ENCODE measurements at places on chromosomes 12 and 14. TPM values are rescaled to one million over a fixed set of nuclear protein-coding genes. Genes with fewer than 3 reads are reported as not detected.

- DNase-seq, result no peak
Observed at GRCh38 chr14:51167587-51168214, 72.3 kb upstream of the TMX1 start.

- peak; percentile 47 for DNase-seq
Observed at GRCh38 chr12:49706351-49707127, 666 bp downstream of the FMNL3 start.

DNA sequence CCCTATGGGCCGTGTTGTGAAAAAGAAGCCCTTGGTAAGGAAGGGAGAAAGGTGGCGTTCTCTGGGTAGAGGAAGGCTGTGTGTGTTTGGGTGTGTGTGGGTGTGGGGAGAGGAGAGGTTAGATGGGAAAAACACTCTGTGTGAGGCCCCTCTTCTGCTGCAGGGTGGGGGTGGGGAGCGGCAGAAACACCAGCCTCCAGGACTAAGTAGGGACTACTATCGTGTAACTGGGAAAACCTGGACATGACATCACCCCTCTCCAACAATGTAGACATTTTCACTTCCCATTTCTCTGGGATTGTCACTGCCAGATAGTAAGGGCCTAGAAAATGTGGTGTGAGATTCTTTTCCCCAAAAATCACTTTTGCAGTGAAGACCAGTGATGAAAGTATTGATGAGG is 205.0 kb downstream of the NTF3 start:
- no peak for DNase-seq

DNA sequence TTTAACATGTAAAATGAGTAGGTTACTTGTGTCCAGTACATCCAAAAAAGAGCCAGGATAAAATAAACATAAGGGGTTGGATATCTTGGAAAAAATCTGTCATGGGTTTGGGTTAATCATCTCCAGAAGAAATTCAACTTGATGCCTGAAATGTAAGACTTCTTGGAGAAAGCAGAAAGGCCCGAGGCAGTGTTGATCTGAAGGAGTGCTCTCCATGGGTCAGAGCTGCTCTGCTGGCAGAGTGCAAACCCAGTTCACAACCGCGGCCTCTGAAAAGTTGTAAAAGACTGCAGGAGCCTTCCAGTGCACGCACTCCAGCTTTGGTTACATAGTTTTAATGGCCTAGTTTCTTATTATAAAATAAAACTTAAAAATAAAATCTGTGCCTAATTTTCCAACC is 97.3 kb upstream of the ALX1 start:
- DNase-seq, result no peak

DNA sequence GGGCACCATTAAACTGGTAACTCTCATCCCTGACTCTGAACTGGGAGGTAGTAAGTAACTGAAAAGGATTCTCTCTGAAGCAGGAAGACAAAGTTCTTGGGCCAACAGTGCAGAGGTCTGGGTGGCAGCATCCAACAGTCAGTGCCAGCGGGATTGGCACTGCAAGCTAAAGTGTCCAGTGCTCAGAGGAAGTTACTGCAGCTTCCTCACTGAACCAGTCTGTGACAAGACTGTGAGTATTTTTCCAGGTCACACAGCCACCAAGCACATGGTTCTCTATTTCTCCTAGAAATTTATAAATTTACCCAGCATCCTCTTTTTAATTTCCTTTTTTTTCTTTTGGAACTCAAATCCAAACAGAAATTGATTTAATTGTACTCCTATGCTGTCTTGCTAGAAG is 81.6 kb upstream of the FAR2 start:
- DNase-seq, result no peak

The TAS2R7 gene
- 0.41 TPM for total RNA-seq

The PITPNM2 gene
- 4.9 TPM for total RNA-seq

GRCh38 chr12:118120579-118121363 is 15.2 kb upstream of the PEBP1 start:
- DNase-seq, result peak; percentile 67

DNA sequence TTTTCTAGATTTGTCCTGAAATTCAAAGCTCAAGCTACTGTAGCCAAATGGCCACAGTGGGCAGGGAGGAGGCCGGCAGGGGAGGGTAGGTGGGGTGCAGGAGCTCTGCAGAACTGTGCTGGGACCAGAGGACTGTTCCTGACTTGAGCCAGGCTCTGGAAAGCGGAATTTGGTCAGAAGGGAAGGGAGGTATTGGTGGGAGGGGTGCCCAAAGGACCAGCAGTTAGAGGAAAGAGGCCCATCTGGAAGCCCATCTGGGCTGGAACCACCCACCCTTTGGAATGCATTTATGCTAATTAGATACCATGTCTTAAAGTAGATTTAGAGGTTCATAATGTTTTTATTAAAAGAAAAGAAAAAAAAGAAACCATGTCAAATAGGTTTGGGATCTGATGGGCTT is 24.5 kb upstream of the JPH4 start:
- DNase-seq, result no peak

- no peak for DNase-seq
Observed at GRCh38 chr12:58007875-58008274, 66.5 kb downstream of the ATP23 start.

DNA sequence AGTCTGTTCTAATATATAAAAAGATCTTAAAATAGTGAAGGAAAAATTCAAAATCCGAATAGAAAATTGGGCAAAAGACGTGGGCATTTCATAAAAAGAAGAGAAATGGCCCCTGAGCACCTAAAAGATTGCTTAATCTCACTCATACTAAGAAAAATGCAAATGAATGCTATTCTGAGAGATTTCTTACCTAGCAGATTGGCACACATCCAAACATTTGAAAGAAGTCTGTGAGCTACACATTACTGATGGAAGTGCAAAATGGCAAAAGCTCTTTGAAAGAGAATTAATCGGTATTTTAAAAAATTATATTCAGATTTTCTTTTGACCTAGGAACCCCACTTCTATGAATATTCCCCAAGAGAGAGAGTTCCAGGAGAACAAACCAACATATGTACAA is 280.4 kb upstream of the GARIN6 start:
- DNase-seq, result no peak

DNA sequence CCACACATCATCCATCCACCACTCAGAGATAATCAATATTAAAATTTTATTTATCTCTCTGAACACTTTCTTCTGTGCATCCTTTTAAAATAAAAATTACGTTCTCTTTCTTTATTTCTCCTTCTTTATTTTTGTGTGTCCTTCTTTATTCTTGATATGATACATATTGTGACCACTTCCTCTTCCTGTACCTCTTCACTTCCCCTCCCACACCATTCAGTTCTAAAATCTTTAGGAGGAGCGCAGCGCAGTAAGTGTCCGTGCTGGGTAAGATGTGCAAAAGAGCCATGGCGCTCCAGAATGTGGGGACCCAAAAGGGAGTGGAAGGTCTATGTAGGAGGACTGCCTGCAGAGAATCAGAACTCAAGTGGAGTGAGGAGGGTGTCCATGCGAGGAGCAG is 256.7 kb downstream of the ITPR2 start:
- no peak for DNase-seq

- DNase-seq, result no peak
Observed at GRCh38 chr14:63896278-63896720, 43.5 kb downstream of the SYNE2 start.

The CATSPERB gene
- 4.1 TPM for total RNA-seq

DNA sequence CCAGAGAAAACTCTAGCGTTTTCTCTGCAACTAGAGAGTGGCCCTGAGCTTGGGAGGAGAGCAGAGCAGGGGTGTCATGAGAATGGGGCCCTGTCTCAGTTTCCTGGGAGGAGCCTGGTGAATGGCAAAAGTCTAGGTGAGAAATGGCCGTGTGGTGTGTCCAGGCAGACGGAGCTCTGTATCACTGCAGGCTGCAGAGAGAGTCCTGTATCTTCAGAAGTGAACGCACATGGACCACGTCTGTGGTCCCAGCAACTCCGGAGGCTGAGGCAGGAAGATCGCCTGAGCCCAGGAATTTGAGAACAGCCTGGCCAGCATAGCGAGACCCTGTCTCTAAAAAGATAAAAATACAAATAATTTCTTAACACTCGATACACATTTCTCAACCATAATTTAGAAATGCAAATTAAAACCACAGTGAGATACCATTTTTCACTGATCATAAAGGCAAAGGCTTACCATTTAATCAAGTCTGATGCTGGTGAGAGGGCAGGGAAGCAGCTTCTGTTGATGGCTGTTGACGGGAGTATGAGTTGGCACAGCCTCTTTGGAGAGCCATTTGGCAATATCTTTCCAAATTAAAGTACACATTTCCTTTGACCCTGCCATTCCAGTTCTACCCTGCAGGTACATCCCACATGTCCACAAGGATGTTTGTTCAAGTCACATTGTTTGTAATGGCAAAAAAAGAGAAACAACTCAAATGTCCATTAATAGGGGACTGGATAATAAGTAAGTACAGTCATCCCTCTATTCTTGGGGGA is 51.0 kb downstream of the NFKBIA start:
- DNase-seq, result no peak
